ENCODE measurements at places on chromosomes 6 and 20. TPM values are rescaled to one million over a fixed set of nuclear protein-coding genes. Genes with fewer than 3 reads are reported as not detected.

DNA sequence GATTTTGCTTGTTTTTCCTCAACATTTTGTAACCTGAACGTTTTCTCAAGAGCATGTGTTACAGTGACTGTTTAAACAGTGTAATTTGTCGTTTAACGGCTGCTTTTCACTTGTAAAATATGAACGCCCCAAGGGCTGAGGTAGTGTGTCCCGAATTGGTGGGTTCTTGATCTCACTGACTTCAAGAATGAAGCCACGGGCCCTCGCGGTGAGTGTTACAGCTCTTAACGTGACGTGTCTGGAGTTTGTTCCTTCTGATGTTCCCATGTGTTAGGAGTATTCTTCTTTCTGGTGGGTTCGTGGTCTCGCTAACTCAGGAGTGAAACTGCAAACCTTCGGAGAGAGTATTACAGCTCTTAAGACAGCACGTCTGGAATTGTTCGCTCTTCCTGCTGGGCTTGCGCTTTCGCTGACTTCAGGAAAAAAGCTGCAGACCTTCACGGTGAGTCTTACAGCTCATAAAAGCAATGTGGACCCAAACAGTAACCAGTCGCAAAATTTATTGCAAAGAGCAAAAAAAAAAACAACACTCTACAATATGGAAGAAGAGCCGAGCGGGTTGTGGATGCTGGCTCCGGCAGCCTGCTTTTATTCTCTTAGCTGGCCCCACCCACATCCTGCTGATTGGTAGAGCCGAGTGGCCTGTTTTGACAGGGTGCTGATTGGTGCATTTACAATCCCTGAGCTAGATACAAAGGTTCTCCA is 25.1 kb upstream of the TRIM27 start:
- no peak for DNase-seq

GRCh38 chr6:150448221-150448620 is 79.4 kb downstream of the IYD start:
- peak; percentile 32 for DNase-seq

Gene GPR63
- 1.6 TPM for total RNA-seq

Gene UNC93A
- total RNA-seq: not detected

Gene BAG2
- 7.7 TPM for total RNA-seq

- DNase-seq: no peak
Measured at GRCh38 chr20:23744817-23745216, 5.9 kb downstream of the CST1 start.

Data from SK-MEL-5 (cell line).